ENCODE measurements at places on chromosomes 13 and 19.

DNA sequence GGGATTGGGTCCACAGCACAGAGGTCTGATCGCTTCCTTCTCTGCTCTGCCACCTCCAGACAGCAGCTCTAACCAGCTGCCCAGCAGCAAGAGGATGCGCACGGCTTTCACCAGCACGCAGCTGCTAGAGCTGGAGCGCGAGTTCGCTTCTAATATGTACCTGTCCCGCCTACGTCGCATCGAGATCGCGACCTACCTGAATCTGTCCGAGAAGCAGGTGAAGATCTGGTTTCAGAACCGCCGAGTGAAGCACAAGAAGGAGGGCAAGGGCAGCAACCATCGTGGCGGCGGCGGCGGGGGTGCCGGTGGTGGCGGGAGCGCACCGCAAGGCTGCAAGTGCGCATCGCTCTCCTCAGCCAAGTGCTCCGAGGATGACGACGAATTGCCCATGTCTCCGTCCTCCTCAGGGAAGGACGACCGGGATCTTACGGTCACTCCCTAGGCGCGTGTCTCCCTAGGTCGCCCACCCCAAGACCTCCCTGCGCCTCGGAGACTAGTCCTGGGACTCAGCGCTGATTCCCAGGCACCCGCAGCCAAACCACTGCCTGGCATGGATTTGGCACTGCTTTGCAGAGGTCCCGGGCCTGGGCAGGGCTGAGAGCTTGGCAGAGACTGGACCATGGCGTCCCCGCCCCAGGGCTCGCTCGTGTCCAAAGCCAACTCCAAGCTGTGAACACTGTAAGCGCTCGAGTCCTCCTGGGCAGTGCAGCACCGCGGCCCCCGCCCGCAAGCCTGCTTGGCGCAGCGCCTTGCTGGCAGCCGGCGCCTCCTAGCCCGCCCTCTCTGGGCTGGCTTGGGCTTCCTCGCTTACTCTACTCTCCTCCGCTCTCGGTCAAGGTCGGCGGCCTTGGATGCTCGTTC, 1.5 kb downstream of the GSX1 start:
- no peak for DNase-seq

GRCh38 chr13:91162180-91162579, 185.3 kb upstream of the MIR17HG start:
- no peak for DNase-seq

DNA sequence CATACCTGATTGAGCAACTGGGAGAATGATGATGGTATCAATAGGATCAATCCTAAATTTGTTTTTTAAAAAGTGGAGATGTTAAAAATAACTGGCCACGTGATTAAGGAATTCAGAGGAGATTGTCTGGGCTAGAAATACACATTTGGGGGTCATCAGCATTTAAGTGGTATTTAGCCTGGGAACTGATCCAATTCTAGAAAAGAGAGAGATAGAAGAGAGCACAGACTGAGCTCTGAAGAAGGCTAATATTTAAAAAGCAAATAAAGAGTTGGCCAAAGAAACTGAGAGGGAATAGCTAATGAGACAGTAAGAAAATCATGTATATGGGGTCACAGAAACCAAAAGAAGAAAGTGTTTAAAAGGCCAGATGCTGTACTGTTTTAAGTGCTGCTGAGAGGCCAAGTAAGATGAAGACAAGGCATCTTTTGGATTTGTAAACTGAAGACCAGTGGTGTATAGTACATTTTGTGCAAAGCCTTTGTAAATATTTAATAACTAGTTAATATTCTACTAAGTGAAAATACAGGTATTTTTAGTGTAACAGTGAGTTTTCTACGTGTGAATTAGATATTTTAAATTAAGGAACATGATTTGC, 40.2 kb downstream of the UBL3 start:
- no peak for DNase-seq

- no peak for DNase-seq
Measured at GRCh38 chr13:40121722-40122121, 466.3 kb downstream of the COG6 start.

DNA sequence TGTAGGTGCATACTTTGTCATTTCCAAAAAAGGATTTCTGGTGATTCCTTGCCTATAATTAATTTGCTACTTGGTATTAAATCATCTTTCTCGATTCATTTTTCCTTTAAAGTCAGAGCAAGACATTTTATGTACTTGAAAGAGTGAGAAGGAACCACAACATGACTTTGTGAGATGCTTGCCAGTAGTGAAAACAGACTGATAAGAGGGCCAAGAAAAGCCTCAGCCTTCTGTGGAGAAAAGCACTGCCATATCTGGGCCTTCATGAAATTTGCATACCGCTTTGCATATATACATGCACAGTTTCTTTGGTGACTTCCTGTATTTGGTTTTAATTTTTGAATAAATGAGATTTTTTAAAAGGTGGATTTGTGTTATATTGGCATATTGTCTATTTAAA, 128.4 kb downstream of the CDK8 start:
- DNase-seq, result no peak
